ENCODE measurements at places on chromosomes 5 and 9.

- no peak for DNase-seq
These were observed 113.0 kb downstream of the RPS23 start for GRCh38 chr5:82164977-82165713.

DNA sequence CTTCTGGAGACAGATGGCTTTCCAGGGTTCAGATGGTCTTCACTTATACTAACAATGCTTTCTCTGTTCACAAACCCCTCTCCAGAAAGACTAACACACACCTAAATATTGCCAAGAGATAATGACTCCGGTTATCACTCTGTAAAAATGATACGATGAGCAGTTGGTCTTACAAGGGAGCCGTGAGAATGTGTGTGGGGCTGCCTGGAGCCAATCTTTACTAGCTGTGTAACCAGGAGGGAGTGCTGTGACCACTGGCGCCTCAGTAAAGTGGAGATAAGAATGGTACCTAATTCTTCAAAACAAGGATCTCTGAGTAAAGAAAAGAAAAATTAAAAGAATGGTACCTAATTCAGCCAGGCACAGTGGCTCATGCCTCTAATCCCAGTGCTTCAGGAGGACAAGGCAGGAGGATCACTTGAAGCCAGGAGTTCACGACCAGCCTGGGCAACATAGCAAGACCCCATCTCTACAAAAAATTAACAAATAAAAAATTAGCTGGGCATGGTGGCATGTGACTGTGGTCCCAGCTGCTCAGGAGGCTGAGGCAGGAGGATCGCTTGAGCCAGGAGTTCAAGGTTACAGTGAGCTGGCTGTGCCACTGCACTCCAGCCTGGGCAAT, 39.9 kb upstream of the IL17B start:
- no peak for DNase-seq

- no peak for DNase-seq
These were observed 408.1 kb upstream of the ZNF608 start for GRCh38 chr5:125154301-125155110.

- no peak for DNase-seq
These were observed 46.9 kb downstream of the MAP1B start for GRCh38 chr5:72154076-72154756.

DNA sequence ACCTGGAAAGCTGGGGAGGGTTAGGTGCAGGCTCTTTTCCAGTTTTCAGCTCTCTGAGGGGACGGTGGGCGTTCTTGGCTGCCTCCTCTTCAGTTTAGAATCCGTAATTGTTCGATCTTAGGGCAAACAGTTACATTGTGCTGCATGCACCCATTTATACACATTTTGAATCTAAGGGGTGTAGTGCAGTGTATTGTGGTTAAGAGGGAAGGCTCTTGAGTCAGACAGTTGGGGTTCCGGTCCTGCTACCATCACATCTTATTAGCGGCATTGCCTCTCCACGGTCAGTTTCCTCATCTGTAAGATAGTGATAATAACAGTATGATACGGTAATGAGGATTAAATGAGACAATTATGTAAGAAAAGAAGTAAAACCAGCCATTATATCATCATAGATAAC, 625 bp downstream of the EXOSC2 start:
- DNase-seq: no peak

DNA sequence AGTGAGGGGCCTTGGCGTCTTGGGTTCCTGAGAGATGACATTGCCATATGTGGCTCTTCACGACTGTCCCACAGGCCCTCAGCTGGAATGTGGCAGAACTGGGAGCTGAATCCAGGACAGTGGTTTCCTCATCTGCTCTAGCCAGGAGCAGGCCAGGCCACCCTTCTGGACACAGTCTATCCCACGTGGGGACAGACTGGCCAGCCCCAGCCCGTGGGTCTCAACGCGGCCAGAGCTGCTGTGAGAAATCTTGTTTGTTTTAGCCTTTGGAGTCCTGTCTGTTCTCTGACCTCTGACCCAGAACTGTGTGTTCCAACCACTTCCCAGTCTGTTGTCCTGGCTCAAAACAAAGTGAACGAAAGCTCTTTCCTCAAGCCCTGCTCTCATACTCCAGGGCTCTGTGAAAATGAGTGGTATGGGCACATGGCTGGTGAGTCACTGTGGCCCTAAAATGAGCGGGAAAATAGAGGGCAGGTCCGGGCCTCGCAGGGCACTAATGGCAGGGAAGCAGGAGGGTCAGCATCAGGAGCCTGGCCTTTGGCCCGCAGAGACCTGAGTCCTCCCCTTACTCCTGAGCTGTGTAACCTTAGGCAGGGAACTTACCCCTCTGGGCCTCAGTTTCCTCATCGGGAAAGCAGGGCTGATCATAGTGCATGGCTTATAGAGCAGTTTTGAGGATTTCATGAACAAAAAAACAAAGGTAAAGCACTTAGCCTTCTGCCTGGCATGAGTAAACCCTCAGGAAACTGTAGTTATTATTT, 34.8 kb upstream of the GLRX start:
- DNase-seq: no peak

DNA sequence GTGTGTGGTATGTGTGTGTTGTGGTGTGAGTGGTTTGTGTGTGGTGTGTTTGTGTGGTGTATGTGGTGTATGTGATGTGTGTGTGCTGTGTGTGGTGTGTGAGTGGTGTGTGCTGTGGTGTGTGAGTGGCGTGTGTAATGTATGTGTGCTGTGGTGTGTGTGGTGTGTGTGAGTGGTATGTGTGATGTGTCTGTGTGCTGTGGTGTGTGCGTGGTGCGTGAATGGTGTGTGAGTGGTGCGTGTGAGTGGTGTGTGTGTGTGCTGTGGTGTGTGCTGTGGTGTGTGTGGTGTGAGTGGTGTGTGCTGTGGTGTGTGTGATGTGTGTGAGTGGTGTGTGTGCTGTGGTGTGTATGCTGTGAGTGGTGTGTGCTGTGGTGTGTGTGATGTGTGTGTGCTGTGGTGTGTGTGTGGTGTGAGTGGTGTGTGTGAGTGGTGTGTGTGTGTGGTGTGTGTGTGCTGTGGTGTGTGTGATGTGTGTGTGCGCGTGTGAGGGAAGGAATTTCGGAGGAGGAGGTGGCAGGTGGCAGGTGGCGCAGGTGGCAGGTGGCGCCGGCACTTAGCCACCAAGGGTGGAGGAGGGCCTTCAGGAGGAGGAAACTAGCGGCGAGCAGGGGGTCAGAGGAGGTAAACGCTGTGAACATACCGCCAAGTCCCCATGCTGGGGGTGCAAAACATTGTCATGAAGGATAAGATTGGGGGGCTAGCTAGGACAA, 191.8 kb downstream of the MELK start:
- no peak for DNase-seq

- DNase-seq: no peak
These were observed 47.8 kb upstream of the JADE2 start for GRCh38 chr5:134477462-134478245.

DNA sequence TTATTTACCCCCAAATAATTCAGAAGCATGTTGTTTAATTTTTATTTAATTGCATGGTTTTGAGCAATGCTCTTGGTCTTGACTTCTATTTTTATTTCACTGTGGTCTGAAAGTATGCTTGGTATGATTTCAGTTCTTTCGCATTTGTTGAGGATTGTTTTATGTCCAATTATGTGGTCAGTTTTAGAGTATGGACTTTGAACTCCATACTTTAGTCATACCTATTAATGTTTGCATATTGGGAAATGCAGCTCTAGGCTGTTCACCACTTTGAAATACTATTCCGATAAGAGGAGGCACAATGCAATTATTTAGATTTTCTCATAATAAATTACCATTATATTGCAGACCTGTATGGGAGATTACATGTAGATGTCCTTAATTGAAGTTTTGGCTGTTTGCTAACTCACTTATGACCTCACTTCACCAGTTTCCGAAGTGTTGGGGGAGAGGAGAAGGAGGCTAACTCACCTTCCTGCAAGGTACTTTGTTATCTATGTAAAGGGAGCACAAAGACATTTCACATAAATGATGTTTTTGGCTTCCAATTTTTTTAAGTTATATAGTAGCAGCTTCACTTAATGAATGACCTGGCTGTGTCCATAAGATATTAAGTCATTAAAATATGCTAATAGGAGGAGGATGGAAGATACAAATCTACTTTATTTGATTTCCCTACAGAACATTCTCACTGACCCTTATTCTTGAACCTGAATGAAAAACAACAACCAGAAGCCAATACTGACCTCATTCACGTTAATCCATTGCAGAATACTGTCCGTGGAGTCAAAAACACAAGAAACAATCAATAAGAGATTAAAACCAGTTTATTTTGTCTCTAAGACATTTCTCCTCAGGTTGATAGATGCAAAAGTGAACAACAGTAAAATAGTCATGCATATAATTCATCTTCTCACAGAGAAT, 970.3 kb upstream of the ARRDC3 start:
- DNase-seq: no peak

GRCh38 chr5:175697846-175698245, 40.0 kb downstream of the HRH2 start:
- no peak for DNase-seq

DNA sequence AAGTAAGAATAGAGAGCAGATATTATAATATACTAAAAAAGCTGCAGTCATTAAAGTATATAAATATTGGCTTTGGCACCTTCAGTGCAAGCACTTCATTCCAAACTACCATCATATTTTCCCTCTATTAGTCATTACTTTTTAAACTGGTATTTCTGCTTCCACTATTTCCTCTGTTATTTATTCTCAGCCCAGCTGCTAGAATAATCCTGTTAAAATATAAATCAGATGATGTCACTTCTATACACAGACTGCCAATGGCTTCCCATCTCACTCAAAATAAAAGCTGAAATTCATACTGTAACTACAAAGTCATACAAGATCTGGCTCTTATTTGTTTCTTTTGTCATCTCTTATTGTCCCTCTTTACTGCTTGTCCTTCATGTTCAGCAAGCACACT, 432.9 kb downstream of the TLE4 start:
- DNase-seq: no peak
